ENCODE measurements at places on chromosomes 7 and 10. TPM values are rescaled to one million over a fixed set of nuclear protein-coding genes. Genes with fewer than 3 reads are reported as not detected.

DNA sequence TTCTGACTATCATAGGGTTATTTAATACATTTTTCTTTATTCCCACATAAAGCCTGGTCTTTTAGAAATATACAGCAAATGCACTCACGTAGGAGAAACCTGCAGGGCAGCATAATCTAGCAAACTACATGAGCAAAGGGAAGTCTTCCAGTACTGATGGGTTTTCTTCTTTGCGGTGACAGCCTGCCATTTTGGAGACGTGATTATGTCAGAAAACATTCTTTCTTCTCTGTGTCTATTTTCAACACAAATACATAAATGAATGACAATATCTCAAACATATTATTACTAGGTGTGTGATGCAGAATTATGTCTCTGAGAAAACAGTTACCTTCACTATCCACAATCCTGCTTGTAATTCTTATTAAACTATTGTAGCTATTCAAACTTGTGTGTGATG, 425.0 kb downstream of the GPAM start:
- no peak for DNase-seq
- no peak overlapping the region for H3K4me3 ChIP-seq
- no peak overlapping the region for H3K27ac ChIP-seq
- no peaks in the 10 kb centered on the region for H3K4me1 ChIP-seq

GRCh38 chr10:84291384-84291783, 37.0 kb upstream of the CCSER2 start:
- no peak overlapping the region for H3K27ac ChIP-seq
- no peaks in the 10 kb centered on the region for H3K27me3 ChIP-seq
- no peak overlapping the region for H3K4me3 ChIP-seq
- no peaks in the 10 kb centered on the region for H3K4me1 ChIP-seq
- DNase-seq = no peak

- H3K4me1 ChIP-seq = peaks cover 46% of the 10 kb centered on the region
- peak within 1 kb of the TSS; percentile 97 for H3K4me3 ChIP-seq
- no peaks in the 10 kb centered on the region for H3K27me3 ChIP-seq
- DNase-seq = peak; percentile 29
- H3K36me3 ChIP-seq = peaks cover 3% of the 10 kb centered on the region
- peak within 1 kb of the TSS; percentile 77 for H3K27ac ChIP-seq
Observed at GRCh38 chr7:150514748-150515222, at the start of gene GIMAP7. Gene GIMAP7, plus strand, starts transcription at chr7:150514872. Its CDS starts 5,103 bp downstream, at chr7:150519975.

DNA sequence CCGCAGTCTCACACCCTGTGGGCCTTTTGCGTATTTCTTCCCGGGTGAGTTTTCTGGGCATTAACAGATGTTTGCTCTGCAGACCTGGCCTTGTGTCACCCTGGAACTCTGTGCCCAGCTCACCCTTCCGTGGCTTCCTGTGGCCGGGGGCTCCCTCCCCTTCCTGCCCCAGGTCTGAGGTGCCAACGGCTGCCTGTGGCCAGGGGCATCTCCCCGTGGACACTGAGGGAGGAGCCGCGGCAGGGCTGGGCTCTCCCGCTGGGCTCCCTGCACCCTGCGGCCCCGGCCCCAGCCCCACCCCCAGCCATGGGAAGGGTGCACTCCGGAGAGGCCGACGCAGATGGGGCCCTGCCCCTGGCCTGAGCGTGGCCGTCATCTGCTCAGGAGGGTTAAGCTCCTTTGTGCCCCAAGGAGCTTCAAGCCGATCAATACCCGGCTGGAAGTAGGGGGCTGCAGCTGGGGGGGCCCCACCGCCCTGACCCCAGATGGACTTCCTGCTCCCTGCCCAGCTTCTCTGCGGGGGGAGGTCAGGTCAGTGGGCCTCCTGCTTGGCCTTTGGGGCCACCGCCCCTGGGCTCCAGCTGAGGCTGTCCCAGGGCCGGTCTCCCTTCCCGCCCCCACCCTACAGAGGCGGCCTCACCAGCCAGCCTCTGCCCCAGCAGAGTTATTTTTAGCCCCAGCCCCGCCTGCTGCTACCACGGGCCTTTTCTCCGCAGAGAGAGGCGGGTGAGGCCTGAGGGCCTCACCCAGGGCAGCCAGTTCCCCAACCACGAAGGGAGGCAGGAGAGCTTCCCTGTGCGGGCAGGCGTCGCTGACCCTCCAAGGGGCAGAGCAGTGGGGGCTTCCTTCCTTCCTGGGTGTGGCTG, 24.2 kb downstream of the PWWP2B start:
- peaks cover 30% of the 10 kb centered on the region for H3K4me1 ChIP-seq
- no peak for DNase-seq
- H3K4me3 ChIP-seq = no peak overlapping the region
- H3K27me3 ChIP-seq = no peaks in the 10 kb centered on the region
- H3K36me3 ChIP-seq = no peaks in the 10 kb centered on the region

DNA sequence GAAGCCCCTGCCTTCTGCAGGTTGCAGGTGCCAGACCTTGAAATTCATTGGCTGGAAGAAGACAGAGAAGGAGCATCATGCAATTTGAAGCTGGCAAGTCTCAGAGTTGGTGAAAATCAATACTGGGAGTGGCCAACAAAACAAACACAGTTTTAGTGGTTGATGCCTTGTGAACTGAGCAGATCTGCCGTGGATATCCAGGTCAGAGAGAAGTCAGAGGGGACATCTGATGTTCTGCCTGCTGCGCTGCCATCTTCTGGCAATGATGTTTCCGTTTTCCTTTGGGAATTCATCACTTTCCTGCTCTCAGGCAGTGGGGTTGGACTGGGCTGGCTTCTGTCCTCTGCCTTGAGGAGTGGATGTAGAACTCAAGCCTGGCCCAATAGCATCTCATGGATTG, 132.0 kb downstream of the RPS24 start:
- no peak overlapping the region for H3K4me3 ChIP-seq
- H3K4me1 ChIP-seq = no peaks in the 10 kb centered on the region
- H3K36me3 ChIP-seq = no peaks in the 10 kb centered on the region
- H3K27me3 ChIP-seq = no peaks in the 10 kb centered on the region
- no peak overlapping the region for H3K27ac ChIP-seq
- DNase-seq = no peak

The SHH gene
- not detected for total RNA-seq

Measured in CD8-positive, alpha-beta memory T cell (primary cell).